ENCODE measurements at places on chromosomes 5 and 9.

- no peak for DNase-seq
Observed at GRCh38 chr9:96680812-96681499, 25.8 kb upstream of the PRXL2C start.

GRCh38 chr9:2018162-2018643, 3.1 kb downstream of the SMARCA2 start:
- DNase-seq, result no peak

DNA sequence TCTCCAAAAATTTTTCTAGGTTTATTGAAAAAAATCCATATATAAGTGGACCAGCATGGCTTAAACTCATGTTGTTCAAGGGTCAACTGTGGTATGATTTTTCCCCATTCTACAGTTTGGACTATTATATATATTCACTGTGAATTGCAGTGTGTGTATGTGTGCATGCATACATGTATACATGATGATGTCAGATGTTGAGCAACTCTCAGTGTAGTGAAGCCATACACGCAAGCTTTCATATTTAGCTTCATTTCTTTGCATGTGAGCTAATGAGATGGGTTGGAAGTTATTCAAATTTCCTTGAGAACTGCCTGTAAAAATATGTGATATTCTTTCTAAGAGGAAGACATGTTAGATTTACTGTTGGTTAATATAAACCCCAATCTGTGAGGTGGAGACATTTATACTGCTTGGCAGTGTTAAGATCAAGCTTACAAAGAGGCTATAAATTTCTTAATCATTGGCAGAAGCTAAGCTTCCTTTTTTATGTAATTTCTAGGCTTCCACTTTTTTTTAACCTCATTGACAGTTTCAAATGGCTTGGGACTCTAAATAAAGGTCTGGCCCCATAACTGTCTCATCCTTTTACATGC, 134.8 kb downstream of the GABRG2 start:
- no peak for DNase-seq

- DNase-seq, result no peak
Observed at GRCh38 chr9:81375187-81376100, 313.9 kb downstream of the TLE1 start.

DNA sequence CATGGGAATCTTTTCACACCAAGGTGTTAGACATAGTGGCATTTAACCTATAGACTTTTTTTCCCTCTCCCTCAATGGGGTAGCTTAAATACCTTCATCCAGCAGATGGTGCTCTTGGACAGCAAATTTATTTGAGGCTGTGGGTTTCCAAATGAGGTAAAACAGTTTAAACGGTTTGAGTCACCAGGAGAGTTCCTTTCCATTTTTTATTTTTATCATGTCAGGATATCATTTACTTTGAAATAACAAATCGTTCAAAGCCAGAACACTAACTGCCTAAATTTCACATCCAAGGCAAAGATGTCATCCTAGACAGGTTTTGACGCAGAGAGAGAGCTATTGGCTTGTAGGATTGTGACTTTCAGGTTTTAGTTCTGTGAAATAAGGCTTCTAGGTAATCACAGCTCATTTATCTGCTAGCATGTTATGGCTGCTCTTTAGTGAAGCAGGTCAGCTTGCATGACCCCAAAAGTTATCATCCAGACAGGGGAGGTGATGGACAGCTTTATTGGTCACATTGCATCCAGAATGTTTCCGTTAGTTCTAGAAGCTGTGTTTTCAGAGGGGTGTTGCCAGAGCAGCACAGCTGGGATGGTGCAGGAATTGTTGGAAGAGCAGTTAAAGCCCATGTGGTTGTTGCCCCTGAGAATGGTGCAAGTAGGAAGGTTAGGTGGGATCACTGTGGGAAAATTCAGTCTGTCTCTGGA, 69.8 kb downstream of the KDM4C start:
- DNase-seq, result no peak

GRCh38 chr5:122500245-122501088, 188.4 kb downstream of the SNCAIP start:
- no peak for DNase-seq

DNA sequence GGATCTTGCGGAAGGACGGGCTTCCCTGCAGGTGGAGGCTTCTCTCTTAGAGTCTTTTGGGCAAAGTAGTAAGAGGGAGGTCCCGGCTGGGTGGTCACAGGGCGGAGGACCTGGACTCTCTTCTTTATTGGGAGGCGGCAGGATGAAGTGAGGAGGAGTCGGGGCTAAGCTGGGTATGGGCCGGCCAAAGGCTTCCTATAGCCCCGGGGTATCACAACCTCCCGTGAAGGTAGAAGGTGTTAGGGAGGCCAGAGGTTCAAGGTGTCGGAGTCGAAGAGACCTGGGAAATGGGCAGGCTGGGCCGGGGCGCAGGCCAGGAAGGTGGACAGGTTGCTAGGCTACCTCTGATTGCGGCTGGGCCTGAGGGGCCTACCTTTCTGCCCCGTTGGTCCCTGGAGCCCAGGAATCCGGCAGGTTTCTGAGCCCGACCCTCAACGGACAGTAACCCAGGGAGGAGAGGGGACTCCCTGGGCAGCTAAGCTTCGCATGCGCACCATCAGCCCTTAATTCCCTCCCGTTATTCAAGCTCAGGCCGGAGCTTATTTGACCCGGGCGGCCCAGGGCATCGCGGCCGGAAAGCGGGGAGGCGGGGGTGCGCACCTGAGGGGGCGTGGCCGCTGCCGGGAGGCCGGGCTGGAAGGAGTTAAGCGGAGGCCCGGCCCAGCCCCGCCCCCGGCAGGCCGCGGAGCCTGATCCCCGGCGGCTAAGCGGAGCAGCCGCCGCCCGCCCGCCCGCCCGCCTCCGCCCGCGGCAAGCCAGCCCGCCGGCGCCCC, at the start of gene TESK1:
Gene TESK1 (plus strand): TSS at position 685 of the 773 bp plus-strand sequence. CDS start 358 bp downstream, outside the sequence.
- DNase-seq, result peak; percentile 58

- DNase-seq, result no peak
Observed at GRCh38 chr9:122084026-122084675, 9.0 kb downstream of the TTLL11 start.

DNA sequence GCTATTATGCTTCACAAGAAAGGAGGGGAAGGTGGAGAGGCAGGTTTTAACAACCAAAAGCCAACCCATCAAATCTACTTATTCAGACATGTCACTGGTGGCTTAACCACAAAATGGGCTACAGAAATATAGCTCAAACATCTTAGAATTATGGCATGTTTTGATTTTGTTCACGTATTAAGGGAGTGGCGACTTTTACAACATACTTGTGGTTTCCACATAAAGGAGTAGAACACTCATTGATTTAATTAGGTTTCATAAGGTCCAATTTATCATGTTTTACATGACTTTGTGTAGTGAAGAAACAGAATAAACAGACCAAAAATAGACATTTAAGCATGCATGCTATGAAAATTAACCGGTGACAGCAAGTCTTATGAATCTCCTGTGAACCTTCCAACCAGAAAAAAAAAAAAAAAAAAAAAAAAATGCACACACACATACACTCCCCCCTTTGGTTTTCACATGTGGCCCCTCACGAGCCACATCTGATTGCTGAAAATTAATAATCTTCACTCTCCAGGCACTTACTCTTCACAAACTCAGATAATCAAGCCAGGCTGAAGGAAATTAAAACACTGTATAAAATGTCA, 5.4 kb downstream of the ZNF608 start:
- DNase-seq, result no peak

- no peak for DNase-seq
Observed at GRCh38 chr9:93059011-93059714, 662 bp downstream of the SUSD3 start.

DNA sequence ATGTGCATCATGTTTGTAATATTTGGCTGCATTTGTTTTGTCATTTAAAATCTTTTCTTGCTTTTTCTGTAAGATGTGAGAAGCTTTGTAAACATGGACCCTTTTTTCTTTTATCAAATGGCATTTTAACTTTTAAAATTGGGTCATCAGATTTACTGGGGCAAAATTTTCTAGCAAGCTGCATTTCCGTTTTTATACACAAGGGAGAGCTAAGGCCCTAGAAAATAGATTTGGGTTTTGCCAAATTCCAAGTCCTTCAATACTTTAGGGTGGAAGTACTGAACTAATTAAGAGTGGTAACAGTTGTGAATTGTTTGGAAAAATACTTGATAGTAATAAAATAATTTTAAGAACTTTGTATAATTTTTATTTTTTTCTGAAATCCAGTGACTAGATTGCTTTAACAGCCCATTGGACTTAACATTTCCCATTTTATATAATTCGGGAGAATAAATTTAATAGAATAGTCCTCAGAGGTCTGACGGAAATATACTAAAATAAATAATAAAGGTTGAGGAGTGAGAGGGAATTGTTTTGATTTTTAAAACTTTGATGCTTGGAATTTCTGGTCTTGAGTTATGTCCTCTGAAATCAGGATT, 117.4 kb downstream of the SMARCA2 start:
- DNase-seq, result no peak

DNA sequence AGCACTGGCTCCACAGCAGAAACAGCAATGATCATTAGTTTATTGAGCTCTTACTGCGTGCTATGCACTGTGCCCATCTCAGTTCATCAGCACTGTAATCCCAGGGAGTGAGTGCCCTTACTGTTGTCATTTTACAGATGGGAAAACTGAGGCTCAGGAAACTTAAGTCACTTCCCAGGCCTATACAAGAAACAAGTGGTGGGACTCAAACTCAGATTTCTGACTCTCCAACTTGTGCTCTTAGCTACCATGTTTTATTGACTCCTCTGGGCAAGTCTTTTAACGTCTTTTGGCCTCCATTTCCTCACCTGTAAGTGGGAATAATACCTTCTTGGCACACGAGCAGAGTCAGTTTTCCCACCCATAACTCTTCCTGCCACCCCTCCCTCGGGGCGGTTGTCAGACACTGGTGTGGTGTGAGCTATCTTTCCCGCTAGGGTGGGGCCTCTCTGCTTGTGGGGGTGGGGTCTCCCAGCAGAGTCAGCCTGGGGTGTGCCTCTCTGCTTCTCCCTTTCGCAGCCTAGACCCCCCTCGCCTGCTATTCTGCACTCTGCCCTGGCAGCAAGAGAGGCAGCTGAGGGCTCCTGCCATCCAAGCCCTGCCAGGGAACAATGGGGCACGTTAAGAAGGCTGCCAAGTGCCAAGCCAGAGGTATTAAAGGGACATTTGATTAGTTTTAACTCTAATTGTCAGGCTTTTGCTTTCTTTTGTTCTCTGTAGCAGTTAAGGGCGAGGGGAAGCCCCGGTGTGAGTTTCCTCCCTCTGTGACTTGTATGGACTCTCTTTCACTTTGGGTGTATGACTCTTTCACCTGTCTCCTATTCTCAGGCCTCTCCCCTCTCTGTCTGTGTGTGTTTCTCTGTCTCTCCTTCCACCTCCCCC, 12.1 kb downstream of the GALNT10 start:
- peak; percentile 29 for DNase-seq

DNA sequence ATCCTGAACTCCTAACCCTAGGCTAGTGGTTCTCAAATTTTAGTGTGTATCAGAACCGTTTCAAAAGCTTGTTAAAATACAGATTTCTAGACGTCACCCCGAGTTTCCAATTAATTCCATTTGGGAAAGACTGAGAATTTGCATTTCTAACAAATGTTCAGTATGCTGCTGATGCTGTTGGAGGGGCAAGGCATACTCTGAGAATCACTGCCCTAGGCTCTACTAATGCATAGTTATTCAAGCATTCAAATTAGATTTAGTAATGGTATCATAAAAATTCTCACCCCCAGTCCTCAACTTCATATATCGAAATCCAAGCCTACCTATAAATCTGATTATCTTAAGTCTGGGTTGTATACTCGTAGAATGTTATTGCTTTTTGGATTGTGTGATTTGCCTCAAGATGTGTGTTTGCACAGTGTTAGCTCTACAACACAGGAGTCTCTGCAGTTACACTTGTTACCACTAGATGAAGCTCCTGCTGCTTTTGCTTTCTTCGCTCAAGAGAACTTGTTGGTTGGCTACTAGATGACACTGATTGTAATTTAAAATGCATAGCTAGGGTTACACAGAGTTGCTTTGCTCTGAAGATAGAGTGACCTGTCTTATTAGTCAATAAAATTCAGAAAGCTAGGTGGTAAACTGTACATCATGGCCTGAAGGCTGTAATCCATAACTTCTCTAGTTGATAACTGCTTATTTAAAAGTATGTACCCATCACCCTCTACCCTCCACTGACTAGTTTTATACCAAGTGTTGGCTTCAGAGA, 7.5 kb upstream of the ERAP2 start:
- DNase-seq, result no peak

- no peak for DNase-seq
Observed at GRCh38 chr5:119706049-119706448, 76.7 kb downstream of the FAM170A start.

DNA sequence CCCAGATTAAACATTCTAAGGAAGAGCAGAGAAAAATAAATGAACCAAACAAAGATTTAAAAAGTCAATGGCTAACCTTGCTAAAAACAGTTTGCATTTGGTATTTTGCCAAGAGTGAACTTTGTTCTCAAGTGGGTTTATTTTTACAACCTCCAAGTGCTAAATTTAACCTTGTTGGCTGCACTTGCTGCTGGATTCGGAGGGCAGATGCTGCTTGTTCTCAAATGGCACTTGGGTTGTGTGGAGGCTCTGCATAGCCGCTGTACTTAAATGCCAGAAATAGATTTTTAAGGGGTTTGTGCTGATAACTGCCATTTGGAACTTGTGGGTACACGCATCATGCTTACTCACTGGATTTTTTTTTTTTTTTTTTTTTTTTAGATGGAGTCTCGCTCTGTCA, 13.3 kb upstream of the SPATA24 start:
- DNase-seq, result no peak

DNA sequence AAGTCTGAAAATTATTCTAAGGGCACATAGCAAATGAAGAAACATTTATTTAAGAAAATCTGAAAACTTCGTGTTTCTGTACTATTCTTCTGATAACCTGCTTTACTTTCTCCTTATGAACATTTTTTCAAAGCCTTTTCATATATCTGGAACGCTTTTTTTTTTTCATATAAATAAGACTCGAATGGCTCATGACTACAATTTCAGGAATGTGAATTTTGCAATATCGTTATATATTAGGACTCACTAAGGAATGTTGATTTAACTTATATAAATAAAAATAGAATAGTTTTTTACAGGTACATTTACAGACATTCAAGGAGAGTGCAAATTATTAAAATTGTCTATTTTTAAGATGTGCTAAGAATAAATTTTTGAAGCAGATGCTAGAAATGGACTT, 42.9 kb downstream of the GPBP1 start:
- DNase-seq, result no peak

- no peak for DNase-seq
Observed at GRCh38 chr5:170418736-170419135, 29.6 kb upstream of the KCNMB1 start.

DNA sequence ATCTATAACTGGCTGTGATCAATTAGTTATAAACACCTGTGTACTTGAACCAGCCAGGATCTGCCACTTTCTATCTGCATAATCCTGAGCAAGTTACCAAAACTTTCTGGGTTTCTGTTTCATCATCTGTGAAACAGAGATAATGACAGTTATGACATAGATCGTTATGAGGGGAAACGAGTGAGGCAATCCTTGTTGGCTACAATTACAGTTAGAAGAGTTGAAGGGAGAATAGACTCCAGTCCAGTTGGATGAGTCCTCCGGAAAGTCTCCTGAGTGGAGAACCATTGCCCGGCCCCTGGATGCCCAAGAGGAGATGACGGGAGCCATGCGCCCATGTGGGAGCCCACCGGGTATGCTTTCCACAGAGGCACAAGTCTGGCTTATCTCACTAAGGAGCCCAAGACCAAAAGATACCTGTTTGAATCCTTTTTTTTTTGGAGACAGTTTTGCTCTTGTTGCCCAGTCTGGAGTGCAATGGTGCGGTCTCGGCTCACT, 4.5 kb downstream of the PDE6A start:
- DNase-seq, result no peak

GRCh38 chr5:1827025-1827885, 26.0 kb downstream of the NDUFS6 start:
- DNase-seq, result no peak
